Activated naive CD4-positive, alpha-beta T cell treated with anti-CD3 and anti-CD28 coated beads, Interleukin-2, amount 50 U/mL, for 72 hours (primary cell): ENCODE measurements at places on chromosomes 16 and 17. TPM values are rescaled to one million over a fixed set of nuclear protein-coding genes. Genes with fewer than 3 reads are reported as not detected.
A peak's percentile ranks its signal among the peaks of the same experiment; 100 is the strongest.

- DNase-seq, result no peak
These were observed 57.6 kb upstream of the NACA2 start for GRCh38 chr17:61648587-61648986.

Gene ARHGDIG
- not detected for total RNA-seq

- DNase-seq, result no peak
These were observed 6.6 kb downstream of the ANKFN1 start for GRCh38 chr17:56159826-56160380.

- DNase-seq, result peak; percentile 67
These were observed 11.1 kb upstream of the ATP2C2 start for GRCh38 chr16:84357191-84357651.

Gene TEKT5
- total RNA-seq, result not detected

Gene DHRS11
- total RNA-seq, result 8.9 TPM

GRCh38 chr17:53466733-53467132, 356.0 kb upstream of the KIF2B start:
- no peak for DNase-seq

- DNase-seq, result no peak
These were observed 1.8 kb upstream of the WIPI1 start for GRCh38 chr17:68459037-68459639.
